ENCODE measurements at places on chromosomes 2 and 18.

GRCh38 chr2:144522897-144523595 lies 3.1 kb upstream of the ZEB2 start:
- no peak for DNase-seq

DNA sequence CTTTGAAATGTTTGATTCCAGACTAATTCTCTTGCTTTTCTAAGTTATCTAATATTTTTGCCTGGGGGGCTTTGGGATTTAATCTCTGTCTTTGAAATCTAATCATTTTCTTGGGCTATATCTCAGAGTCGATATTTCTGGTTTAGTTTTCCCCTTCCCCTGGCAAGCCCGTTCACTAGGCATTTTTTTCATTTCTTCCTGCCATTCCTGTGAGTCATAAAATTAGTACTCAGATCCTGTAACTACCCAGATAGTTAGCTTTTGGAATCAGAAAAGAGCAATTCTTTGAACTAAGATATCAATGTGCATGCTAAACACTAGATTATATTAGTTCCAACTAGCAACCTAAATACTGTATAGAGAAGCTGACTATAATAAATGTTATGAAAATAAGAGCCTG lies 29.4 kb upstream of the RNF149 start:
- no peak for DNase-seq

GRCh38 chr2:127508631-127509034 lies 17.7 kb downstream of the IWS1 start:
- no peak for DNase-seq

DNA sequence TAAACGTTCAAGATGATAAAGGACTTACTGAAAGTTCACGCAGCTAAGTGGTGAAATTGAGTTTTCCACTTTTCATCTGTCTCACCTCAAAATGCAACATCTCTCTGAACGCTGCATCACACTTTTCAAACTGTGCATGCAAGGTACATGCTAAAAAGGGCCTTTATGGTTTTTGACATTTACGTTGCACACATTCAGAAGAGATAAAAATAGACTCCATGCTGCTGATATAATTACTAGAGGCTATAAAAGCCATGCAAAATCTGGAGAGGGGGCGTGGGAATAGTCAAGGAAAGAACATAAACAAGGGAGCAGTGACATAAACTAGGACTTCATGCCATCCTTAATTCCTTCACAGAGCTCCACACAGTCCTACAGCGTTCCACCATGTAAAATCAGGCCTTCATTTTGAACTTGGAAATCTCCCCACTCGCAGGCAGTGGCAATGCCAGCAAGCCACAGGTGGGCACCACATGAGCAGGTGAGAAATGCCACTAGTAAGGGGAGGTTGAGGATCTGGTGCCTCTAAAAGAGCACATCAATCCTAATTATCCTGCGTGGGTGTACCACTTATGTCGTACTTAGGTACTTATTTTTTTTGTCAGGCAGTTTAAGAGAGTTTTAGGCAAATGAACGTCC lies 71.4 kb downstream of the ZEB2 start:
- no peak for DNase-seq

GRCh38 chr2:48787580-48787979 lies 32.1 kb upstream of the LHCGR start:
- DNase-seq, result no peak

DNA sequence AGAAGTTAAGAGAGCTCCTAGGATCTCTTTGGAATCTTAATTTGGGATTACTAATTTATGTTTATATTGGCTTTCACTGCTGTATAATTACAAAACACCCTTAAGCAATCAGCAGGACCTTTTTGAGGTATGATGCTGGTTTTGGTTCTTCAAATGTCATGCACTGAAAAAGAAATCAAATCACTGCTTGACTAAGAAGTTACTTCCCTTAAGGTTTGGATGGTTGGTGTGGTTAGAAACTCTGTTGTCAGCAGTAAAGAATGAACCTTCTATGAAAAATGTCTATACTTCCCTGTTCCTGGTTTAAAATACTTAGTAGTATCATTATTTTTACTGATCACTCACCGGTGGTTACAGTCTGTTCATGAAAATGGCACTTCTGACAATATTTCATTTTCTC lies 5.5 kb downstream of the COLEC12 start:
- no peak for DNase-seq

DNA sequence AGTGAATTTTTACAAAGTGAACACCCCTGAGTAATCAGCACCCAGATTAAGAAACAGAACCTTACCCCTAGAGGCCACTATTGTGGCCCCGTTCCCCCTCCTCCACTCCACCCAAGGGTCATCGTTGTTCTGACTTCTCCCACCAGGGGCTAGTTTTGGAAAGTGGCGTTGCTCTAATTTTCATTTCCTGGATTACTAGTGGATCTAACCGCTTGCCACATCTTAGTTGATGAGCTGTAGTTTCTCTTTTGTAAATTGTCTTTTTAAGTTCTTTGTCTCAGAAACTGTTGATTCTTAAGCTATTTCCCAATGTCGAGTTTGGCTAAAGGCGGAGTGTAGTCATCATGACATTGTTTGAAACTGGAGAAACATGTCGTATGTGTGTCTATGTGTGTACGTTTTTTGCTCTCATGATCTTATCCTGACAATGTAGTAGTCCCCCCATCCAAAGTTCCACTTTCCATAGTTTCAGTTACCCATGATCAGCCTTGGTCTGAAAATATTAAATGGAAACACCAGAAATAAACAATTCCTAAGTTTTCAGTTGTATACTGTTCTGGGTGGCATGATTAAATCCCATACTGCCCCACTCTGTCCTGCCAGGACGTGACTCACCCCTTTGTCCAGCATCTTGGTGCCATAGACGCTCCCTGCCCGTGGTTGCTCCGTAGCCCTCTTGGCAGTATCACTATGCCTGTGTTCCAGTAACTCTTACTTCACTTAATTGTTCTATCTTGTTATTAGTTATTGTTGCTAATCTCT lies 71.0 kb upstream of the SP3 start:
- no peak for DNase-seq

- DNase-seq, result no peak
These were observed 3.5 kb downstream of the SLC4A3 start for GRCh38 chr2:219630770-219631405.

- DNase-seq, result no peak
These were observed 65.3 kb downstream of the HAUS1 start for GRCh38 chr18:46169464-46169941.

- no peak for DNase-seq
These were observed 44.7 kb upstream of the DNAH7 start for GRCh38 chr2:196113061-196113974.

- no peak for DNase-seq
These were observed 119.6 kb downstream of the MBP start for GRCh38 chr18:77012806-77013541.

DNA sequence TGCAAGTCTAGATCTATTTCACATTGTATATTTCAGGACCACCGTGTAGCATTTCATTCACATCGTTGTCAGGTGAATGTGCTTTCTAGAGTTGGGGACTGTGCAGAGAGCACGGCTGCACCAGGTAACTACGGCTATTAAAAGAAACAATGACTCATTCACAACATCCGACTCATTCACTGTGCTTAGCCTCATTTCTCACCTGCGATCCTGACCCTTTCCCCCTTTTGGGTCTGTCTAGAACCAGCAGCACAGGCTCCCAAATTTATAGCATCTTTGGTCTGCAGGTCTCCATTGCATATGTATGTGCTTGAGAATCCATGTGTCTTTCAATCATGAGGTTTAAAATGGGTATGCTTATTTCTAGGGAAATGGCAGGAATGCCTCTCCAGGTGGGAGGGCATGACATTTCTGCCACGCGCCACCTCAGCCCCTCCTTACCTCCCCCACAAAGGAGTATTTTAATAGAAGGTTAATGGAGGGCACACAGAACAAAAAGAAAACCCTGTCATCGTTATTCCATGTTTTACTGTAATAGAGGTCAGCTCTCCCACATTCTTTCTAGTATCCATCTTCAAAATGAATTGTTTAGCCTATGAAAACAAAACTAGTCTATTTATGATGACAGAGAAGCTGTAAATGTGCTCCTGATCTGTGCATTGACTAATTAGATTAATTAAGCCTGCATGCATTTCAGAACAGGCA lies 246.7 kb upstream of the EPHA4 start:
- DNase-seq, result no peak

DNA sequence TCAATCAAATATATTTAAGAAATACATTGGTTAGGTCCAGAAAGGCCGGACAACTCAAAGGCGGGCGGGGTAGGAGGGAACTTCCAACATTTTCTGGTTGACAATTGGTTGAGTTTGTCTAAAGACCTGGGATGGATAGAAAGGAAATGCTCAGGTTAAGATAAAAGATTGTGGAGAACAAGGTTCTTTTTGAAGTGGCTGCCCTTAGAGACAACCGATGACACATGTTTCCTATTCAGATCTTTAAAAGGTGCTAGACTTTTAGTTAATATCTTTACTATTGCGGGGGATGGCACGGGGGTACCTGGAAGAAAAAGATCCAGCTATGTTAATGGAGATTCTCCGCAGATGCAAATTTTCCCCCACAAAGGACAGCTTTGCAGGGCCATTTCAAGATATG lies 10.0 kb upstream of the AP1S3 start:
- no peak for DNase-seq

DNA sequence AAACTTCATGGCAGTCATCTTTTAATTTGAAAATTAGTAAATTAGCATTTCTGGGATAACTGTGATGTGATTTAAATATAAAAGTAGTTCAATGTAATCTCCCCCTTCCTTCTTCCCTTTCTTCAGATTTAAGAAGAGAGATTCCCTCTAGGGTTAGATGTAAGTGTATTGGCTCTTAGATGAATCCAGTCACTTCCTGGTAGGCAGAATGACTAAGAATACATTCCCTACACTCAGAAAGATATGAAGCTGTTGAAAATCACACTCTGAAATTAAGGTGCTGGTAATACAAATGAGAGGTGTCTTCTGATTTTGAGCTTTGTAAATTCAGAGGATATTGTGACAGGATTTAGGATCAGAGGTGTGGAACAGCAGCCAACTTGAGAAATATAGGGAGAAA lies 71.6 kb downstream of the TDRD15 start:
- no peak for DNase-seq

GRCh38 chr2:27729198-27729597 lies 42.3 kb upstream of the MRPL33 start:
- no peak for DNase-seq

DNA sequence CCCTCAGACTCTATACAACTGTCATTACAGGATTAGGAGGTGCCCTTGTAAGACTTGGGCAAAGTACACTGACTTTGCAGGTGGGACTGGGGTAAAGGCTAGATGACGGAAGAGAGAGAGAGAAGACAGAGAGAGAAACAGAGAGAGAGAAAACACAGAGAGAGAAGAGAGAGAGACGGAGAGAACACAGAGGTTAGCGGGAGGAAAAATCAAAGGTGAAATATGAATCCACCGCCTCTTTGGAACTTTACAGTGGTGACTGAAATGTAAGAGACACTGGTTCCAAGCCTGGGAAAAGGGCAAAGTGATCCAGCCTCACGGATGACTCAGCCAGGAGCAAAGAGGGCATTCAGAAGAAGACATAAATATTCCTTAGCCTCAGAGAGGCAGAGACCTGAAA lies 25.1 kb upstream of the CAB39 start:
- DNase-seq, result no peak

- no peak for DNase-seq
These were observed 734 bp downstream of the SLC25A12 start for GRCh38 chr2:171893196-171893823.

DNA sequence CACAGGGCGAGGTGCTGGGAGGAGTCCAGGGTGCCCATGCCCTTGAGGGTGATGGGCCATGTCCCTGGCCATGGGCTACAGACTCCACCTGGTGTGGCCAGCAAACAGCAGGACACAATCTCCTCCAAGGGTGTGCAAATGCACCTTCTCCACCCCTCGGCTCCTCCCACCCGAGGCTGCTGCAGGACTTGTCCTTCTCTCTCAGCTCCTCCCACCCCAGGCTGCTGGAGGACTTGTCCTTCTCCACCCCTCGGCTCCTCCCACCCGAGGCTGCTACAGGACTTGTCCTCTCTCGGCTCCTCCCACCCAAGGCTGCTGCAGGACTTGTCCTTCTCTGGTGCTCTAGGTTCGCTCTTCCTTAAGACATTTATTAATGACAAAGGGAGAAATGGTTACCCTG lies 57.3 kb upstream of the SNTG2 start:
- no peak for DNase-seq

DNA sequence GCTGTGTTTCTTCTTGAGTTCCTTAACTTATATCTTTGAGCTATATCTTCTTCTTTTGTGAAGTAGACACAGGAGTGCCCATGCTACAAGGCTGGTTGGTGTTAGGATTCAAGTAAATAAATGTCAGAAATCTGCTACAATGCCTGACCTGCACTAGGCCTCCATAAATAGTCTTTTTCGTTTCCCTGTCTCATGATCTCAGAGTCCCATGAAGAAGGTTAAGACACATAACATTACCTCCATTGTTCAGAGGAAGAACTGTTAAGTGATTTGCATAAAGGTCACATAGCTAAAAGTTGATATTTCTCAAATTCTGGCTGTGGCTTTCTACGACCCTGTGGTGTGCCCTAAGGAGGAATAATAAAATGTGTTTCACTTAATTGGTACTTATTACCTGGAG lies 228.4 kb downstream of the KCNS3 start:
- no peak for DNase-seq

- no peak for DNase-seq
These were observed 37.0 kb downstream of the DAW1 start for GRCh38 chr2:227908266-227909054.

DNA sequence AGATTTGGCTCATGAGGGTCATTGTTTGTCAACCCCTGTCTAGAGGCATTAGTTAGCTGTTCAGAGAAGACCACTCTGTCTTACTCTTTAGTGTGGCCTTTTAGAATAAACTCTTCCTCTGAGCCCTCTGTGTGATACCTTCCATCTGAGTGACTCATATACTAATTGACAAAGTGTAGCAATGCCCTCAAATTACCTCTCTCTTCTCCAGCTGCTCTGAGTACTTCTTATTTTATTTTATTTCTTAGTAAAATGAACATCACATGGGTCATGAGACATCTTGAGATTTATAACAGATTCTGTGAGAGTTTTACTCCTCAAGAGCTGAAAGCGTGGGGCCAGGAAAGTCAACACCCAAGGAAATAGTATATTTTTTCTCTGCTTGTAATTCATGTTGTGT lies 67.4 kb downstream of the KCTD18 start:
- DNase-seq, result no peak

DNA sequence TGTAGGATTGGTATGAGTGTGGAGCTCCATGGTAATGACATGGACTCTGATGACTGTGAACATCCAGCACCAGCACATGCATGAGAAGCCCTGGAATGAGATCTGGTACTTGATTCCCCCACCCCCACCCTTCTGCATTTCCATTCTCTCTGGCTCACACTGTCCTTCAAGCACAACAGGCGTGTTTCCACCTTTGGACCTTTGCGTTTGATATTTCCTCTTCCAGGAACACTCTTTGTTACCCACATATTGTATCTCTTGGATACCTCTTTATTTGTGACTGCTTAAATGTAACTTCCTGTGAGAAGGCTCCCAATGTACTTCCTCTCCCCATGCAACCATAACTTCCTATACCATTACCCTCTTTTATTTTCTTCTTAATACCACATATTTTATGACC lies 263.8 kb downstream of the HNMT start:
- DNase-seq, result no peak

- no peak for DNase-seq
These were observed 747.5 kb upstream of the ZEB2 start for GRCh38 chr2:145267451-145267850.

- no peak for DNase-seq
These were observed 131.9 kb downstream of the MYO1B start for GRCh38 chr2:191376981-191377629.

- DNase-seq, result no peak
These were observed 6.0 kb downstream of the SLC39A10 start for GRCh38 chr2:195663007-195663406.

- DNase-seq, result no peak
These were observed 123.9 kb downstream of the ZNF532 start for GRCh38 chr18:58988600-58988999.

- DNase-seq, result no peak
These were observed 145.0 kb downstream of the SRBD1 start for GRCh38 chr2:45466053-45466452.
